ENCODE measurements at places on chromosomes 5 and 9. TPM values are rescaled to one million over a fixed set of nuclear protein-coding genes. Genes with fewer than 3 reads are reported as not detected.

GRCh38 chr9:37839496-37840461, 39.2 kb downstream of the DCAF10 start:
- H3K27me3 ChIP-seq = no peaks in the 10 kb centered on the region
- DNase-seq = no peak
- H3K4me3 ChIP-seq = no peak overlapping the region
- no peak overlapping the region for H3K27ac ChIP-seq
- no peaks in the 10 kb centered on the region for H3K36me3 ChIP-seq

GRCh38 chr5:98106116-98107031, 667.1 kb upstream of the RGMB start:
- no peaks in the 10 kb centered on the region for H3K4me1 ChIP-seq
- H3K27ac ChIP-seq = no peak overlapping the region
- H3K27me3 ChIP-seq = no peaks in the 10 kb centered on the region
- DNase-seq = no peak
- no peak overlapping the region for H3K4me3 ChIP-seq

GRCh38 chr5:169204788-169205400, 96.0 kb downstream of the SLIT3 start:
- no peak overlapping the region for H3K27ac ChIP-seq
- H3K4me1 ChIP-seq = no peaks in the 10 kb centered on the region
- no peaks in the 10 kb centered on the region for H3K36me3 ChIP-seq
- H3K4me3 ChIP-seq = no peak overlapping the region
- DNase-seq = no peak
- no peaks in the 10 kb centered on the region for H3K27me3 ChIP-seq

- H3K4me1 ChIP-seq = peaks cover 8% of the 10 kb centered on the region
- no peak overlapping the region for H3K27ac ChIP-seq
- no peak overlapping the region for H3K4me3 ChIP-seq
- DNase-seq = no peak
These were observed 279.1 kb upstream of the EFNA5 start for GRCh38 chr5:107949688-107950341.

- no peak overlapping the region for H3K4me3 ChIP-seq
- no peak for DNase-seq
- H3K27ac ChIP-seq = no peak overlapping the region
- H3K36me3 ChIP-seq = no peaks in the 10 kb centered on the region
These were observed 94.7 kb downstream of the PPARGC1B start for GRCh38 chr5:149824846-149825245.

DNA sequence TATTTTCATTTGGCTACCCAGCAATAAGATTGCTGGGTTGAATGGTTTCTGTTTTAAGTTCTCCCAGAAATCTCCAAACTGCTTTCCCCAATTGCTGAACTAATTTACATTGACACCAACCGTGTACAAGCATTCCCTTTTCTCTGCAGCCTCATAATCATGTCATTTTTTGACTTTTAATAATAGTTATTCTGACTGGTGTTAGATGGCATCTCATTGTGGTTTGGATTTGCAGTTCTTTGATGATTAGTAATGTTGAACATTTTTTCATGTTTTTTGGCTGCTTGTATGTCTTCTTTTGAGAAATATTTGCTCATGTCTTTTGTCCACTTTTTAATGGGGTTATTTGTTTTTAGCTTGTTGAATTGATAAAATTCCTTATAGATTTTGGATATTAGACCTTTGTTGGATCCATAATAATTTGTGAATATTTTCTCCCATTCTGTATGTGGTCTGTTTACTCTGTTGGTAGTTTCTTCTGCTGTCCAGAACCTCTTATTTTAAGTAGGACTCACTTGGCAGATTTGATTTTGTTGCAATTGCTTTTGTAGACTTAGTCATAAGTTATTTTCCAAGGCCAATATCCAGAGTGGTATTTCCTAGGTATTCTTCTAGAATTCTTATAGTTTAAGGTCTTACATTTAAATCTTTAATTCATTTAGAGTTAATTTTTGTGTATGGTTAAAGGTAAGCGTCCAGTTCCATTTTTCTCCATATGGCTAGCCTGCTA, 793.7 kb downstream of the BRINP1 start:
- H3K4me1 ChIP-seq = no peaks in the 10 kb centered on the region
- no peaks in the 10 kb centered on the region for H3K27me3 ChIP-seq
- no peaks in the 10 kb centered on the region for H3K36me3 ChIP-seq
- H3K4me3 ChIP-seq = no peak overlapping the region
- no peak for DNase-seq

GRCh38 chr5:66246608-66247007, 102.5 kb downstream of the SREK1 start:
- no peak for DNase-seq
- H3K27ac ChIP-seq = no peak overlapping the region
- H3K27me3 ChIP-seq = no peaks in the 10 kb centered on the region
- no peaks in the 10 kb centered on the region for H3K36me3 ChIP-seq
- H3K4me3 ChIP-seq = no peak overlapping the region

DNA sequence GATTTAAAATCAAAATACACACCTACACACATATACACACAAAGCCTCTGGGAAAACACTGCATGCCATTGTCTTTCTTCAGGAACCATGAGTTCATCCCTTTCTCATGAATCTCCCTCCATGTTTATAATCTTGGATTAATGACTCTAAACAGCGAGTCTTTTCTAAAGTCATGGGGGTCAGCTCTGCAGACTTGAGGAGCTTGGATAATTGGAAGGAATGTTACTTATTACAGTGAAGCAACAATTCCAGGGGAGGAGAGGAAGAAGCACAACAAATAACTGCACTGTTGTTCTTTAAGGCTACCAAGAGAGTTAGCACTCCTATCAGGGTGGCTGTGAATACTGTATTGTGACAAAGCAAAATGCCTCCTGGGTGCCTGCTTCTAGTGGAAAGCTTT, 444.7 kb downstream of the ANXA1 start:
- H3K27ac ChIP-seq = no peak overlapping the region
- H3K36me3 ChIP-seq = no peaks in the 10 kb centered on the region
- no peaks in the 10 kb centered on the region for H3K4me1 ChIP-seq
- DNase-seq = no peak
- no peaks in the 10 kb centered on the region for H3K27me3 ChIP-seq

DNA sequence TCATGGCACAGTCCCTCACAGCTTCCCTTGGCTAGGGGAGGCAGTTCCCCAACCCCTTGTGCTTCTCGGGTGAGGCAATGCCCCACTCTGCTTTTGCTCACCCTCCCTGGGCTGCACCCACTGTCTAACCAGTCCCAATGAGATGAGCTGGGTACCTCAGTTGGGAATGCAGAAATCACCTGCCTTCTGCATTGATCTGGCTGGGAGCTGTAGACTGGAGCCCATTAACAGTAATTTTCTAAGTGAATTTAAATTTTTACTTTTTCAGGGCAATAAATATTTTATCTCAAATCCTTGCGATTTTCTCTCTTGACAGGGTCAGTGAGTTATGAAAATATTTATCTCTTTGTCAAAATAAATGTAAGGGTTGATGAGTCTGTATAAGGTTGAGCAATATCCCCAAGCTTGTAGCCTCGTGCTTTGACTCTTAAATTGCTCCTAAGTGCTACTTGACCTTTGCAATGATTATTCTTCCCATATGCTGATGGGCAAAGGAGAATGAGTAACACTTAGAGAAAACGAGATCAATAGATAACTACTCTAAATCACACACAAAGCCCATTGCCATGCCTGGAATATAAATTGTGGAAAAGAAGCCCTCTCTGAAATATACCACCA, 82.1 kb upstream of the MOCS2 start:
- no peaks in the 10 kb centered on the region for H3K4me1 ChIP-seq
- no peak overlapping the region for H3K27ac ChIP-seq
- no peak for DNase-seq
- no peaks in the 10 kb centered on the region for H3K27me3 ChIP-seq

DNA sequence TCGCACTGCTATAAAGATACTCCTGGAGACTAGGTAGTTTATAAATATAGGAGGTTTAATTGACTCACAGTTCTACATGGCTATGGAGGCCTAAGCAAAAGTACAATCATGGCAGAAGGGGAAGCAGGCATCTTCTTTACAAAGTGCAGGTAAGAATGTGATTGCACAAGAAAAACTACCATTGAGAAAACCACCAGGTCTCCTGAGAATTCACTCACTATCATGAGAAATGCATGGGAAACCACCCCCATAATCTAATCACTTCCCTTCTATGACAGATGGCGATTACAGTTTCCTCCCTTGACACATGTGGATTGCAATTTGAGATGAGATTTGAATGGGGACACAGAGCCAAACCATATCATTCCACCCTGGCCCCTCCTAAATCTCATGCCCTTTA, 121.2 kb upstream of the ST8SIA4 start:
- H3K27ac ChIP-seq = no peak overlapping the region
- DNase-seq = no peak
- no peaks in the 10 kb centered on the region for H3K4me1 ChIP-seq
- H3K36me3 ChIP-seq = no peaks in the 10 kb centered on the region

GRCh38 chr9:113617550-113617949, 154.0 kb downstream of the RGS3 start:
- H3K27me3 ChIP-seq = no peaks in the 10 kb centered on the region
- H3K4me1 ChIP-seq = no peaks in the 10 kb centered on the region
- DNase-seq = no peak
- H3K27ac ChIP-seq = no peak overlapping the region

GRCh38 chr5:154384480-154385235, 61.1 kb upstream of the SAP30L start:
- peak overlapping the region; percentile 73 for H3K4me3 ChIP-seq
- peak; percentile 69 for DNase-seq
- peaks cover 4% of the 10 kb centered on the region for H3K27me3 ChIP-seq
- peak overlapping the region; percentile 96 for H3K27ac ChIP-seq
- H3K36me3 ChIP-seq = peaks cover 40% of the 10 kb centered on the region
- H3K4me1 ChIP-seq = peaks cover 40% of the 10 kb centered on the region

- peaks cover 22% of the 10 kb centered on the region for H3K36me3 ChIP-seq
- DNase-seq = no peak
- H3K27me3 ChIP-seq = peaks cover 4% of the 10 kb centered on the region
- no peak overlapping the region for H3K4me3 ChIP-seq
- H3K4me1 ChIP-seq = peaks cover 32% of the 10 kb centered on the region
- H3K27ac ChIP-seq = no peak overlapping the region
These were observed 45.4 kb downstream of the JADE2 start for GRCh38 chr5:134570886-134571285.

GRCh38 chr5:97628031-97628430, 445.0 kb upstream of the RIOK2 start:
- DNase-seq = no peak
- no peaks in the 10 kb centered on the region for H3K27me3 ChIP-seq
- no peak overlapping the region for H3K4me3 ChIP-seq
- no peaks in the 10 kb centered on the region for H3K4me1 ChIP-seq

DNA sequence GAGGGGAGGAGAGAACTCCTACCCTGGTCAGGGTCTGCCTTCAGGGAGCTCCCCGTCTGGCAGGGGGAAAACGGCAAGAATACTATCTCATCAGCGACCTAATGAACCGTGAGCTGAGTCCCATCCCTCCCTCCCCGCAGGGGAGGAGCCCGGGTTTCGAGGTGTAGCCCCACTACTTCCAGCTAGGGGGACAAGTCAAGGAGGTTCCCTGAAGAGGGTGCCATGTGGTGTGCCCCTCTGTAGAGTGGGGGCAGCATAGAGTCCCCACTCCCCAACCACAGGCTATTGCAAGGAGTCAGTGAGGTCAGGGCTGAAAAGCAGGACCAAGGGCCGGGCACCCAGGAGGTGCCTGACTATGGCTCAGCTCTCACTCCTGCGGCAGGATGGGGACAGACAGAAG, 50.9 kb upstream of the RXRA start:
- H3K4me1 ChIP-seq = no peaks in the 10 kb centered on the region
- no peaks in the 10 kb centered on the region for H3K36me3 ChIP-seq
- no peak overlapping the region for H3K27ac ChIP-seq
- H3K27me3 ChIP-seq = peaks cover 5% of the 10 kb centered on the region
- H3K4me3 ChIP-seq = no peak overlapping the region

DNA sequence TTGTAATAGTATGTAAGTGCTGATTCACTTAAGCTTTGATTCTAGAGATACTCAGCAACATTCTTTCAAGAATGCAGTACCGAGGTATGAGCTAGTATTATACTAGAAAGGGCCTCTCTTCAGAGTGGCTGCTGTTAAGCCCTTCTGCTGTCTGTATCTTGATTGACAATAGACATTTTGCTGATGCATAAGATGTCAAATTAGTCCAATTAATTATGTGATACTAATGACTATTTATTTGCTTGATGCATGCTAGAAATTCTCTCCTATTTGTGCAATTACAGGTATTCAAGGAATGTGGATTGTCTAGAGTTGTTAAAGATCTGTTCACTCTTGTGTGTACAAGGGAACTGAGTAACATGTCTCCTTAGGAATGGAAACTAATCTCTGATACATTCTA, 92.3 kb upstream of the PTGER4 start:
- H3K27ac ChIP-seq = no peak overlapping the region
- no peak overlapping the region for H3K4me3 ChIP-seq
- H3K4me1 ChIP-seq = peaks cover 4% of the 10 kb centered on the region
- DNase-seq = no peak
- no peaks in the 10 kb centered on the region for H3K36me3 ChIP-seq

DNA sequence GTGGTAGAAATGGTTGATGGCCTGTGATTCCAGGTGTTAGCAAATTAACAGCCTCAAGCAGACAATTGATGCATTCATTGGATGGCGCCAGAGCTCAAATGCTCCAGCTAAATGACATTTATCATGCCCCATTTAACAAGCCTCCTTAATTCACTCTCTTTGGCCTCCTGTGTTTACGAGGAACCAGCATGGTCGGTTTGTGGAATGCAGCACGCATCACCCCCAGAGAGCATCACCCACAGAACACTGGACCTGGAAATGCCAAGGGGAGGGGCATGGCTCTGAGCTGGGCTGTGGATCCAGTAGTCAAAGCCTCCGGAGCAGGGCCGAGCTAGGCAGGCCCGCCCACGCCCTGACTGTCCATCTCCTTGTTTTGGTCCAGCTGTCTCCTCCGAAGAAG, 434.0 kb downstream of the GADD45G start:
- H3K4me1 ChIP-seq = no peaks in the 10 kb centered on the region
- H3K27me3 ChIP-seq = peaks cover 9% of the 10 kb centered on the region
- no peaks in the 10 kb centered on the region for H3K36me3 ChIP-seq

- H3K4me1 ChIP-seq = peaks cover 5% of the 10 kb centered on the region
- peaks cover 15% of the 10 kb centered on the region for H3K36me3 ChIP-seq
- H3K27me3 ChIP-seq = no peaks in the 10 kb centered on the region
- peak overlapping the region; percentile 21 for H3K27ac ChIP-seq
These were observed 91.7 kb downstream of the AOPEP start for GRCh38 chr9:94818178-94818541.

DNA sequence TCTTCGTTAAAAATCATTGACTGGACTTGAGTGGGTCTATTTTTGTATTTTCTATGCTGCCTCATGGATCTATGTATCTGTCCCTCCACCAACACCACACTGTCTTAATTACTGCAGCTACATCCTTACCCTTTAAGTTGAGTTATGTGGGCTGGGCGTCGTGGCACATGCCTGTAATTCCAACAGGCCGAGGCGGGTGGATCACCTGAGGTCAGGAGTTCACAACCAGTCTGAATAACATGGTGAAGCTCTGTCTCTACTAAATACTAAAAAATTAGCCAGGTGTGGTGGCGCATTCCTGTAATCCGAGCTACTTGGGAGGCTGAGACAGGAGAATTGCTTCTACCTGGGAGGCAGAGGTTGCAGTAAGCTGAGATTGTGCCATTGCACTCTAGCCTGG, 48.2 kb downstream of the XRCC4 start:
- no peaks in the 10 kb centered on the region for H3K4me1 ChIP-seq
- no peak overlapping the region for H3K27ac ChIP-seq
- no peak for DNase-seq
- H3K4me3 ChIP-seq = no peak overlapping the region

Gene HTR4
- not detected for polyA plus RNA-seq

Gene GPR151
- polyA plus RNA-seq = not detected

Gene SCGB3A2
- polyA plus RNA-seq = not detected

Gene TMEM174
- not detected for polyA plus RNA-seq

Gene CCL28
- 12.1 TPM for polyA plus RNA-seq

Gene NIPSNAP3A
- polyA plus RNA-seq = 29.2 TPM
